ENCODE measurements at places on chromosomes 1 and 21.

DNA sequence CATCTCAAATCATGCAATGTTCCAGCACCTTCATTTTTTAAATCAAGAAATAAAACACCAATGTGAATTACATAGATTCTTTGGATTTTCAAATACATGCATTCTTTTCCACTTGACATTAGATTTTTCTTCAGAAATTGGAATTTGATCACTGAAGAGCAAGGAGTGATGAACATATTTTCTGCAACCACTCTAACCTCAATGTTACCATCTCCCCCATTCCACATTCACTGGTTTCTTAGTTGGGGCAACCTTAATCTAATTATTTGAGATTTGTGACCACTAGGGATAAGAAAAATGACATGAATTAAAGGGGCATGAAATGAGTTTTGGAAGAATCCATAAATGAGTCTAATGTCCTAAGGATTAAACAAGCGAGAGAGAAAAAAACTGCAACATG, 168.7 kb upstream of the NR5A2 start:
- no peak for DNase-seq

GRCh38 chr1:98221923-98222322, 301.1 kb upstream of the DPYD start:
- peak; percentile 46 for DNase-seq

DNA sequence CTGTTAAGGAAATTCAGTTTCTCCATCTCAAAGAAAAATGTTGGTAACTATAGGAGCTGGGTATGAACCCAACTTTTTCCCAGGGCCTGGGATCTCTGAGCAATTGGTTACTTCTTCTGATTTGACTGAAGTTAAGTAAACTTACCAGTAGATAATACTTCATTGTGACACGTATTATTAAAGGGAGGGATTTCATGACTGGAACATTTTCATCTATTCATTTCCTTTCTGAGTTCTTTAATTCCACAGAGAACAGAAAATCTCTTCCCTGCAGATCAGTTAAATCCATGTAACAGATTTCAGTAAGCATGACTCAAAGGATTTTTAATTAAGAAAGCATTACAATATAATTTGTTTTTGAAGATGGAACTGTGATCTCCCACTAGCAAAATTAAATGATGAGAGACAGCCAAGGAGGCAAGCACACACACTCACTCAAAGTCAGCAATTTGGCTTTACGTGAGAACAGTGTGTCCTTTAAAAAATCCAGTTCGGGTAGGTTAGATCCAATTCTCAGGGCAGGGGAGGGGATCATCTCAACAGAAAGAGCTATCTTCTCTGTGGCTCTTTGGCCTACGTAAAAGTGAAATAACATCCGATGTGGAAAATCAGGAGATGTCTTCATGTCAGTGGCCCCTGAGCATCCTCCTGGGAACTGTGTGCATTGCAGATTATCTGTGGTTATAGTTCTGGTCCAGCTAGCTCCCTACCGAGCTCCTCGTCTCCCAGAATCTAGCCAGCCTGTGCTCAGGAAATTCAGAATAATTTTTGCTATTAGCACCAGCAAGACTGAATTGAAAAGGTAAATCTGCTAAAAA, 10.8 kb upstream of the MYOC start:
- no peak for DNase-seq

GRCh38 chr1:218351391-218352074, 6.4 kb downstream of the TGFB2 start:
- peak; percentile 59 for DNase-seq

DNA sequence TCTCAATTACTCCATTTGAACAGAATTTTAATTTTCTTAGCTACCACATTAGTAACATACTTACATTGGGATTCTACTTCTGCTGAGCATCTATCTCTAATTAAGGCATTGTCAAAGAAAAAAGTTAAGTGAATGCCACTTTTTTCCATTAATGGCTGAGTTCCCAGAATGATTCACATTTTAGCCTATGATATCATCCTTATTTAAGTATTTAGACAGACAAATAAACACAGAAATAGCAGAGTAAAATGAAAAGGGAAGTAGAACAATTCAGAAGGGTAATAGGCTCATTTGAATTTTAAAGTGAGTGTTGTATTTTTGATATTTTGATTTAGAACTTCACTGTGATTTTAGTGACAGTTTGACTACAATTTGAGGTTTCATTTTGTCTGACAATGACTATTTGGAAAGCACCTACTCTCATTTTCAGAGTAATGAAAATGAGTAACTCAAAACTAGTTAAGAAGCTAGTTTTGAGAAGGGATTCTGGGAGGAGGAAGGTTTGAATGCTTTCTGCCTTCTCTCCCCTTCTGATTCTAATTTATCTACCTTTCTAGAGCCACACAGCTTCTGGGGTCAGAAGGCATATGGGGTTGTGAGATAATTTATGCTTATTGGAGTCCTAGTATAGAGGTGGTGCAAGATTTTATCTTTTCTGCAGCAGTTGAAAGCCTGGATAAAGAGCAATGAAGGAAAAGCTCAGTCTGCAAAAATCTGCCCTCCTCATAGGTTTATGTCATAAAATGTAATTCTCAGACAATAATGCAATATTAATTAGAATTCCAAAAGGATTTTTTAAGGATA, 15.5 kb downstream of the LYPLAL1 start:
- DNase-seq = peak; percentile 27

- no peak for DNase-seq
These were observed 17.0 kb downstream of the AGT start for GRCh38 chr1:230696722-230697437.

DNA sequence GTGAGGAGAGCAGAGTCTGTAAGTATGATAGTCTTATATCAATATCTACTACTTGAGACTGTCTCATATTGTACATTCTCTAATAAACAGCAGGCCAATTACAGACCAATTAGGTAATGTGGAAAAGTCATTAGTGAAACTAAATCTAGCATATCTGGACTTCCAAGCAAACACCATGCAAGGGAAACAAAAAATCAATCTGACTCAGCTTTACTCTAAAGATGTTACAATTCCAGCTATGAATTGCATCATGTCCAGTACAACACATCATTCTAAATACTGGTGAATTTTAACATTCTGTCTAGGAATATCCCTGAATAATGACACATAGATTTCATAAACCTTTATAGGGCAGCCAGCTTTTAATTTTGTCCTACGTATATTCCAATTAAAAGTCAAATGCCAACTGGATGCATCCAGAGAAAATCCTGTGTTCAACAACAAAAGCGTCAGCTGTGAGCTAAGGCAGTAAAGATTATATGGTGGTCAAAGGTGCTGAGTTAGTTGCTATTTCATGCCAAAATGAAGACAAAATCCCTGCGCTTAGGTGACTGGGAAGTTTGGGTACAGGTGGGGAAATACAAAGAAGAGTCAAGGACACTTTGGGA, 159.3 kb downstream of the TTLL7 start:
- DNase-seq = no peak

DNA sequence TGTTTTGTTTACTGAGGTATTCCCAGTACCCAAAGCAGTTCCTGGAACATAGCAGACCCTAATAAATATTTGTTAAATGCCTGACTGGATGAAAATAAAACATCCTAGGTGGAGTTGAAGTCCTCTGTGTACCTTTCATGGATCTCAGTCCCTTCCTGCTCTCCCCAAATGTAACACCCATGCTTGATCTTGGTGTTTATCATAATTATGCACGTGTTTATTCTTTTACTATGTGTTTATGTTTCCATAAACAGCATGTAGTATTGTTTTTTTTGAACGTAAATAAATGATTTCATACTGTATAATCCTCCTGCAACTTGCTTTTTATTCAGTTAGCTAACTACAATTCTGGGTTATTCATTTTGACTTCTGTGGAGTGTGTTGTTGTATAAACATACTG, 4.8 kb downstream of the LACTBL1 start:
- no peak for DNase-seq

- DNase-seq = no peak
These were observed 656 bp downstream of the KNCN start for GRCh38 chr1:46550751-46551231.
